Spleen (tissue), 13 donors: ENCODE measurements at places on chromosomes 6 and 20.

DNA sequence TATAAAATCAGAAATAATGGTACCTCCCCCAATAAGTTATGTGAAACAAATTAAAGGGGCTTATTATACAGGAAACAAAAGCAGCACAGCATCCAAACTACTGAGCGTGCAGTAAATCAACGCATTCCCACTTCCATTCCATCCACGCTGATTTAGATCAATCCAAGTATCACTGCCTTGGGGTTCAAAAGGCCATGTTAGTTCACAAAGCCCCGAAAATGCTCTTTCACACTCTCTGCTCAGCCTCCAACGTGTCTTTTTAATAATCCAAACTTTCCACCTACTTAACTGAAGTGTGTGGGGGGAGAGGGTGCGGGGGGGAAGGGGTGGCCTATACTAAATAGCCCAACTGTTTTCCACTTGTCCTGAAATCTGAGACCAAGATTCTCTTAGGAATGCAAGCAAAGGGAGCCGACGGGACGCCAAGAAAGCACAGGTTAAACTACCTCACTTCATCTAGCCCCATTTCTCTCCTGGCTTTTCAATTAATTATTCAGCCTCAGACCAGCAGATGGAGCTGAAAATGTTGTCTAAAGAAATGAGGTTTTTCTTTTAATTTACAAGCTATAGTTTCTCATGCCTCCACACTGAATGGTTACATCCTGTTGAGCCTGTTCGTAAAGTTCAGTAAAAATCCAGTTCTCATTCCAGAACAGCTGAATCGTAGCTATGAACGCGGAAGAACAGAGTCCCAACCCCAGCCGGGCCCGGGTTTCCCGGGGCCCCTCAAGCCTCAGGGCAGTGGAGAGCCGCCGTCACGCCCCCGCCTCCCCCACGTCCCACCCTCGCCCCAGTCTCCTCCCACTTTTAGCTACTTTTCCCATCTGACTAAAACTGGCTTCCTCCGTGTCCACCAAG is 1.0 kb upstream of the NXT1 start:
- DNase-seq = no peak

DNA sequence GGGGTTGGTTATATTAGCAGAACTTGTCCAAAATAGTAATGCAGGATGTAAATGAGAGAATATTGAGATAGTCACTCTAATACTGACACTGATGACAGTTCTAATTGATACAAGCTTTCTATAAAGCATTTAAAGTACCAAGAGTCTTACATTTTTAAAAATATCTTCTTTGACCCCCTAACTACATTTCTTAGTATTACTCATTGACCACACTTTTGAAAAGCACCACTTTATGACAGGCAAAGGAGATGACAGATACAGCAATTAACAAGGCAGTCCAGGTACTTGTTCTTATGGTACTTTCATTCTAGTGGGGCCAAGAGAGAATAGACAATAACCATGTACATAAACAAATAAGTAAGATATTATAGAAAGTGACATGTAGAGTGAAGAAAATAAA is 139.4 kb upstream of the EYA4 start:
- DNase-seq = no peak

GRCh38 chr20:10868299-10868698 is 194.5 kb upstream of the JAG1 start:
- DNase-seq = no peak

DNA sequence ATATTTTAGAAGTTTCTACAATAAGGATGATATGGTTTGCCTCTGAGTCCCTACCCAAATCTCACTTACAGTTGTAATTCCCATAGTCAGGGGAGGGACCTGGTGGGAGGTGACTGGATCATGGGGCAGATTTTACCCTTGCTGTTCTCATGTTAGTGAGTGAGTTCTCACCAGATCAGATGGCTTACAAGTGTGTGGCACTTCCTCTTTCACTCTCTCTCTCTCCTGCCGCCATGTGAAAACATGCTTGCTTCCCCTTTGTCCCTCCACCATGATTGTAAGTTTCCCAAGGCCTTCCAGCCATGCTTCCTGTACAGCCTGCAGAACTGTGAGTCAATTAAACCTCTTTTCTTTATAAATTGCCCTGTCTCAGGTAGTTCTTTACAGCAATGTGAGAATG is 527.5 kb upstream of the ID4 start:
- DNase-seq = no peak

- no peak for DNase-seq
Measured at GRCh38 chr6:14584450-14584849, 466.9 kb downstream of the CD83 start.

- DNase-seq = no peak
Measured at GRCh38 chr6:17863901-17864754, 123.3 kb downstream of the KIF13A start.

DNA sequence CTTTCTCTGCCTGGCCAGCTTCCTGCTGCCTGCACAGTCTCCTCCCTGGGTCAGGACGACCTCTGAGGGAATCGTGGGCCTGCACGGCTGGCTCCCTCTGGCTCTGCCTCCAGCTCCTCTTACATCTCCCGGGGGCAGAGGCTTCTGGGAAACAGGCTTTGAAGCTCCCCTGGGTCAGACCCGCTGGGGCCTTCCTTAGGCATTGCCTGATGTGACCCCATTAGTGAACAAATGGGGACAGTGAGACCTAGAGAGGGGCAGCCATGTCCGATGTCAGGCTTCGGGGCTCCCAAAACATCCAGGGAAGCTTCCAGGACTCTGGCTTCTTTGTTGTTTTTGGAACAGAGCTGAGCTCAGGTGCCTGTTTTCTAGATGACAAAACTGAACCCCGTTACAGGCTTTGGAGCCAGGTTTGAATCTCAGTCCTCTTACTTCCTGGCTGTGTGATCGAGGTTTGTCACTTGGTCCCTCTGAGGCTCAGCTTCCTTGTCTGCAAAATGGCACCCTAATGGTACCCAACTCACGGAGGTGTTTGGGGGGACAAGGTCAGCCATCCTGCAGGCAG is 94.3 kb downstream of the CEBPB start:
- no peak for DNase-seq

DNA sequence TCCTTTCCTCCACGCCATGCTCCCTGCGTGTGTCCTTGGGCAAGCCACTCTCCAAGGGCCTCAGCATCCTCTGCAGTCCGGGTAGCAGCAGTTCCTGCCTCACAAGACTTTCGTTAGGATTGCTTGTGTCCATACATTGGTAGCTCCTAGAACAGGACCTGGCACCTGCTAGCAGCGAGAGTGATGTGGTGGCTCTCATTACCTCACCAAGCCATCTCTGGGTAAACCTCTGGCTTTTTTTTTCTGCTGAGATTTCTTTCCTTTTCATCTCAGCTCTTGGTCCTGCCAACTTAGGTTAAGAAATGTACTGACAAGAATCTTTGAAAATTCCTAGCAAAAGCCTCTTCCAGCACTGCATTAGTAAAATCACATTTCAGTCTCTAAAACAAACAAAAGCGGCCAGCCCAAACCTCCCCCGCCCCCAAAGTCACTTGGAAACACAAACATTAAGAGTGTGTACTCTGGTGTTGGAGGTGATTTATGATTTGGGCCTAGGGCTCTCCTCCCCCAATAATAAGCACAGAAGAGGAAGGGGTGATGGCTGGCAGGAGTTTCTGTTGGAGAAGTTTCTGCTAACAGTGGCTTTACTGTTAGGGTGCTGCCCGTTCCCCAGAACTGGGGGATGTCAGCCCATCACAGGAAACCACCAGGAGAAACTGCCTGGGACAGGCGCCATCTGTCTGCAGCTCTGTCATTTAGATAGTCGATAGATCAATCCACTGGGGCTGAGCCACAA is 199.2 kb downstream of the CD83 start:
- DNase-seq = no peak

DNA sequence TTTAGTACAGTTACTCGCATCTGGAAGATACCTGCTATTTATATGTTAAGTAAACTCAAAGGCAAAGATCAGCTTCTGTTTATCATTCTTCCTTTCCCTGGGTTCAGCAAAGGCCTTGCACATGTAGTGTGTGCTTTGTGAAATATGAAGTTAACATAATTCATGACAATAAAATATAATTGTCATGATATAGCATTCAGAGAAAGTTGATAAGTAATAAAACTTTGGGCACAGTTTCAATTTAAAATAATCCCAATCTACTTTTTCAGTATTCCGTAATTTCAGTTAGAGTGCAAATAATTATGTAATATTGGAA is 51.9 kb upstream of the ZNF217 start:
- no peak for DNase-seq

GRCh38 chr6:87334683-87335082 is 5.6 kb upstream of the GJB7 start:
- no peak for DNase-seq

- DNase-seq = no peak
Measured at GRCh38 chr6:98047164-98047563, 764.1 kb upstream of the MMS22L start.

DNA sequence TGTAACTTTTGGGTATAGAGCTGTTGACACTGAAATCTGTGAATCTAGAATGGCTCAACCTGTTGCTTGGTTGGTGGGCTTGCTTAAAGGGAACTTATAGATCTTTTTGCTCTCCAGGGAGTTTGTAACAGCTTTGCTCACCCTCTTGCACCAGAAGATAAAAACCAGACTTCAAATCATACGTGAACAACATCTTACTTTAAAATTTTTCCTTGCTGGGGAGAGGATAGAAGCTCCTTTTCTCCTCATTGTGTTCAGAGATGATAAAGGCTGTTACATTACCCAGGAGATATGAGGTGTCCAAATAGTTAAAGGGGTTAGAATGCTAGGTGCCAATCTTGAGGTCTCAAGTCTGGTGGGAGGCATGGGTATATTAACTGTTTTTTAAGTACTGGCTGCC is 46.8 kb downstream of the RALGAPB start:
- no peak for DNase-seq

DNA sequence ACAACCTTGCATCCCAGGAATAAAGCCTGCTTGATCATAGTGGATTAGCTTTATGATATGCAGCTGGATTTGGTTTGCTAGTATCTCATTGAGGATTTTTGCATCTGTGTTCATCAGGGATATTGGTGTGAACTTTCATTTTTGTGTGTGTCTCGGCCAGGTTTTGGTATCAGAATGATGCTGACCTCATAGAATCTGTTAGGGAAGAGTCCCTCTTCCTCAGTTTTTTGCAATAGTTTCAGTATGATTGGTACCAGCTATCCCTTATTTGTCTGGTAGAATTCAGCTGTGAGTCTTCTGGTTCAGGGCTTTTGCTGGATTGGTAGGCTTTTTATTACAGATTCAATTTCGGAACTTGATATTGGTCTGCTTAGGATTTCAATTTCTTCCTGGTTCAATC is 132.5 kb downstream of the ZFAND3 start:
- no peak for DNase-seq

DNA sequence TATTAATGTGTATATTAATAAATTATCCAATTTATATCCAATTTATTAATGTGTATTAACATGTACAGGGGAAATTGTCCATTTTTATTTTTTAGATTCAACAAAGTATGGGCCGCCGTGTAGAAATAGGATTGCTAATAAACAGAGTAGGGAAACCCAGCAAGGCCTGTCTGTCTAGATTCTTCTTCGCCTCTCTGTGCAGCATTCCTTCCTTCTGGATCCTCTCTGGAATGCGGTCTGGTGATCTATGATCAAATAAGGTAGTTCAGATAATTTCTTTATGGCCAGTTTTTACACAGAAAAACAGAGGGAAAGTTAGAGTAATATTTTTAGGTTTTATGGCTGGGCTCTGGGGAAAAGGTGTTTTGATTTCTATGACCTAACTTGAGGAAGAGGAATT is 19.9 kb upstream of the HFE start:
- DNase-seq = no peak

GRCh38 chr6:134948691-134949090 is 1.2 kb downstream of the ALDH8A1 start:
- no peak for DNase-seq

DNA sequence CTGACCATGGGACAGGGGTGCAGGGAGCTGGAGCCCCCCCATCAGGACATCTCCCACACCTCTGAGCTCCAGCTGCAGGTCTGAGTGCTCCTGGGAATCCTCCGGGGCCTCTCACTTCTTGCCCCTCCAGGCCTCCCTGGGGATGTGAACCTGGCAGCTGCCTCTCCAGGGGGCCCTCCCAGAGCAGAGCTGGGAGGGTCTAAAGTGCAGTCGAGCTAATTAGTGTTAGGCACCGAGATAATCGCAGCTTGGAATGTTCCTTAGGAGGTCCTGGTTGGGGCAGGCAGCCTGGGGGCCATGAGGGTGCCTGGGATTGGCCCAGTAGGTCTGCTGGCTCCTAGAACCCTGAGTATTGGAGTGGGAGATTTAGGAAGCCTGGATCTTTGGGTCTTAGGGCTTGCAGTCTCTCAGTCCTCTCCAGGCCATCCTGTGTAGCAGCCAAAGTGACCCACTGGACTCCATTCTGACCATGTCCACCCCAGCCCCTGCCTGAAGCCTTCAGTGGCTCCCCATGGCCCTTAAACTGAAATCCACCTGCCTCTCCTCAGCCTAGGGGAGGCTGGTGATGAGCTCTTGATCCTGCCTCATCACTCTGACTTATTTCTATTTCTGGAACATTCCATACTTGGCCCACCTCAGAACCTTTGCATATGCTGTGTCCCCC is 26.0 kb downstream of the CEBPB start:
- DNase-seq = no peak

GRCh38 chr6:121847806-121848522 is 412.5 kb downstream of the GJA1 start:
- DNase-seq = no peak

DNA sequence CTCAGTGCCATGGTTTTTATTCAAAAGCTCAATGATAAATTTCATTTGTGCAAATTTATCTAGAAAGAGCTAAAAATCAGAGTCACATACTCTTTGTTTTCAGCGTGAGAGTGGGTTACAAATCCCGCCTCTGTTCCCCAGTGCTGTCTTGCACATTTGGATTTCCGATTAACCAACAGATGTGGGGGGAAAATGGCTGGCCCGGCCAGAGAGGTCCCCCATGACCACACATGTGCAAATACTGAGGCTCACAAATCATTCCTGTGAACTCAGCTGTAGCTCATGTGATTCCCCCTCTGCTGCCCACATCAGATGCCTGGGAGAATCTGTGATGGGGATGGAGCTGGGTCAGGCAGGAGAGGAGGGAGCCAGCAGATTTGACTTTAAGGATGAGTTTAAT is 168.7 kb downstream of the PAX1 start:
- DNase-seq = no peak

- DNase-seq = no peak
Measured at GRCh38 chr6:146943664-146944063, 260.6 kb upstream of the STXBP5 start.

- no peak for DNase-seq
Measured at GRCh38 chr20:642398-643174, 10.4 kb downstream of the SRXN1 start.

- no peak for DNase-seq
Measured at GRCh38 chr6:85677234-85677956, 34.7 kb upstream of the SYNCRIP start.

GRCh38 chr6:29673161-29673560 is 7.8 kb downstream of the ZFP57 start:
- no peak for DNase-seq

- DNase-seq = peak; percentile 52
Measured at GRCh38 chr6:35078226-35078850, 62.8 kb downstream of the TCP11 start.

GRCh38 chr6:116422238-116422637 is 38.9 kb upstream of the CALHM6 start:
- DNase-seq = no peak

- no peak for DNase-seq
Measured at GRCh38 chr6:126803769-126804168, 314.7 kb upstream of the RSPO3 start.
